ENCODE measurements at places on chromosomes 1 and 21. TPM values are rescaled to one million over a fixed set of nuclear protein-coding genes. Genes with fewer than 3 reads are reported as not detected.

The SMIM11 gene
- total RNA-seq, result 7.7 TPM

DNA sequence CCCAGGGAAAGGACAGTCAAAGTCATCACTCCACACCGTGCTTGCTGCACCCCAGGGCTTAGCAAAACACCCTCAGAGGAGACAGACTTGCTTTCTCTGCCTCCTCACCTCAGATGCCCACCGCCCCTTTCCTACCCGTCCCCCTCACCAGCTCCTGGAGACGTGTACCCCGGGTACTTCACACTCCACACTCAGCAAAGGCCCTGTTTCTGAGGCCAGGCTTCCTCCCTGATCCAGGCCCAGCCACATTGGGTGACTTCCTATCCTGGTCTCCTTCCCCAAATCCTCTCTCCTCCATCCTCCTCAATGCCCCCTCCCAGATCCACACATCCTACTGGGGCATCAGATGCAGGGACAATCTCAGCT lies 116.7 kb downstream of the DMRTB1 start:
- DNase-seq, result no peak

The ATPAF1 gene
- total RNA-seq, result 20.4 TPM

- DNase-seq, result no peak
These were observed 60.8 kb downstream of the TSEN15 start for GRCh38 chr1:184112176-184112948.

- no peak for DNase-seq
These were observed 191.1 kb downstream of the TNR start for GRCh38 chr1:175552306-175552705.

DNA sequence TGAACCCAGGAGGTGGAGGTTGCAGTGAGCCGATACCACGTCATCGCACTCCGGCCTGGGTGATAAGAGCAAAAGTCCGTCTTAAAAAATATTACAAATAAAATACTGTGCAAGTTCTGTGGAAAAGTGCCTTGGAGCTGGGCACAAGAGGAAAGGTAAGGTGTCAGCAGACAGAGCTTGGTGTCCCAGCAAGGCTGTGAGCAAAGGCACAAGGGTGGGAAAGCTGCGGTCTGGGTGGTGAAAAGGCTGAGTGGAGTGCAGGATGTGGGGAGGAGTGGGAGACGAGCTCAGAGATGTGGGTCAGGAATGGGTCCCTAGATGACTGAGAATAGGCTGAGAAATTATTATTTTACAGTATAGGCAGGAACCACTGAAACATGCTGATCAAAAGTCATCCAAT lies 150.6 kb downstream of the RHOU start:
- no peak for DNase-seq

DNA sequence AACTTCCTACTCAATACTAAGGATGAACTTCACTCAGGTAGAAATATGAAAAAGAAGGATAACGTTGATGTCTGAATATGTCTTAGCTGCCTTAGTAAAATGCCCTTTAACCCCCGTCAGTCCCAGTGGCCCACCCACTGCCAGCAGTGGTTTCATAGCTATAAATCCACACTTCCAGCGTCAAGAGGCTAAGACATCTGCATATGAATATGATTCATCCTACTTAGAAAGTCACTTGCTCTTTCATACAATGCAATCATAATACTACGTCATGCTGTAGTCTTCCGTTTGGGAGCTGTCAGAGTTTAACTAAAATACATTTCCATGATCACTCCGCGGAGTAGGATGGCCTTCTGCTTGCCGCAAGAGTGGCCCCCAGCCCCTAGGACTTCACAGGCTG lies 247.3 kb downstream of the SDCCAG8 start:
- no peak for DNase-seq

All from lower leg skin (tissue), 4 donors.